OCI-M1 (cell line): ENCODE measurements at places on chromosomes 1 and 21.

- DNase-seq: peak; percentile 61
Measured at GRCh38 chr1:206608108-206608698, 4.1 kb downstream of the EIF2D start.

DNA sequence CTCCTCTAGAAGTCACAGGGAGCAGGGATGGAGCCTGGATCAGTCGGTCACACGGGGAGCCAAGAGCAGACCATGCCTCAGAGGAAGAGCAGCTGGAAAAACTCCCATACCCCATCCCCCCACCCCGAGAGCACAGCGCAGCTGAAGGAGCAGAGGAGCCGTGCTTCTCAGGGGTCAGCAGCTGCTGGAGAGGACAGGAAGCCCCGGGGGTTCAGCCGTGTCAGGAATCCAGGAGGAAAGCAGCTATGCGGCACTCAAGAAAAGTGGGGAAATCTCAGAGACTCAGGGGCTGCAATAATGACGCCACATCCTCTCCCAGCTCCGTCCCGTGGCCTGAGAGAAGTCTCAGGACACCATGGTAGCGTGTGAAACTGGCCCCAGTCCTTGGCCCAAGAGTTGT, 102.3 kb downstream of the NPHP4 start:
- no peak for DNase-seq

DNA sequence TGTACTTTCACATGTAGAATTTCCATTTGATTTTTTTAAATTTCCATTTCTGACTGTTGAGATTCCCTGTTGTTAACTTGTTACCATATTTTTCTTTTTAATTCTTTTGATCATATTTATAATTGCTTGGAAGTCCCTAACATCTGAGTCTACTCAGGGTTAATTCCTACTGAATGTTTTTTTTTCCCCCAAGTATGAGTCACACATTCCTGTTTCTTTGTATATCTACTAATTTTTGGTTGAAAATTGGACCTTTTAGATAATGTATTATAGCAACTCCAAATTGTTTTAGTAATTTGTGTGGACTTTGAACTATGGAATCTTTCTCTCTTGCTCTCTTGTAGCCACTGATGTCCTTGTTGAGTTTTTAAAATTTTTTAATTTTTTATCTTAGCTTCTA, 54.6 kb downstream of the STXBP3 start:
- no peak for DNase-seq

DNA sequence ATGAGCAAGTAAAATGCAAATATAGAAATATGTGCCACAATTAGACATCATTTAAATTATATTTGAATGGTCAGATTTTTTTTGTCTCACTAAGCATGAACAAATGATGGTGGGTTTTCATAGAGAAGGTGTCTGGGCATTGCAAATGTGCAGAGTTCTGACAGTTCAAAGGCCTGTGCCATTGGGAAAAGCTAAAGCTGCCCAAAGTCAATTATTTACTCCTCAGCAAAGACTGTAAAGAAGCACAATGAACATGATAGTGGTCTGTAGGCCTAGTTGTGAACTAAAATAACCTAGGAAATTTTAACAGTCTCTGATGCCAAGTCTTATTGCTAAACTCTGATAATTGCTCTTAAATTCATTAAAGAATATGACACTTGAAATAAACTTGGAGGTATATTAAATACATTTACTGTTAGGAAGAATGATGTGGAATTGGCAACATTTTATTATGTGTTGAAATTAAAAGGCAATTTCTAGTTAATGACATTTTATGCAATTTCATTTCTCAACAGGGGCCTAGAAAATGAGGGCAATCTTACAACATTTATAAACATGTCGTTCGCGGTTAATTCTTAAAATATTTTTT, 874.3 kb upstream of the ADAMTS5 start:
- no peak for DNase-seq

DNA sequence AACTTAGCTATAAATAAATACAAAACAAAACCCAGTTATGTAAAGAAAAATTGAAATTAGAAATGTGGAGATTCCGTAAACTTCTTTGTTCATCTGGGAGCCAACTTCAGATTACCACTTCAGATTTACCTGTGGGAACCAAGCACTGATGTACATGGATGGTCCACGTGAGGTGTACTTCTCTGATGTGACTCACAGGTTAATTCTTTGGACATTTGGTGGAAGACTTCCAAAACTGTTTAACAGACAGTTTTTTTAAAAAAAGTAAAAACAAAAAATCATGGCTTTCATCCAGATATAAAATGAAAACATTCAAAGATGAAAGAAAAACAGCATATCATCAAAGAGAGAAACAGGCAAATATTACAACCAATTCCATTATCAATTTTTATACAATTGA, 92.0 kb downstream of the MAST2 start:
- DNase-seq: no peak

DNA sequence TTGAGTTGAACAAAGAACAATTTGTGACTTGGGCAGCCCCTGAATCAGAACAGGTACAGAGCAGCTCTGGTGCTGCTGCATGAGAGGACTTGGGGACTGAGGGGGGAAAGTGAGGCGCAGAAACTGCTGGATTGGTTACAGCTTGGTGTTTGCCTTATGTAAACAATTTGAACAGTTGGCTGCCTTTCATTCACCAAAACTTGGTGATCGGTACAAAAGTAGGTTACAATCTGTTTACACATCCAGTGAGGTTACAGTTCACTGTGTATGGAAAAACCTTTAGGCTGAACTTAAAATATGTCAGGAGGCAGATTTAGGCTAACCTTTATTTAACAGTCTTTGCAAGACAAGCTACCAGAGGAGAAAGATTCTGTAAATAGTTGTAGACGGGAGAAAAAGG, 28.6 kb upstream of the MTR start:
- no peak for DNase-seq

DNA sequence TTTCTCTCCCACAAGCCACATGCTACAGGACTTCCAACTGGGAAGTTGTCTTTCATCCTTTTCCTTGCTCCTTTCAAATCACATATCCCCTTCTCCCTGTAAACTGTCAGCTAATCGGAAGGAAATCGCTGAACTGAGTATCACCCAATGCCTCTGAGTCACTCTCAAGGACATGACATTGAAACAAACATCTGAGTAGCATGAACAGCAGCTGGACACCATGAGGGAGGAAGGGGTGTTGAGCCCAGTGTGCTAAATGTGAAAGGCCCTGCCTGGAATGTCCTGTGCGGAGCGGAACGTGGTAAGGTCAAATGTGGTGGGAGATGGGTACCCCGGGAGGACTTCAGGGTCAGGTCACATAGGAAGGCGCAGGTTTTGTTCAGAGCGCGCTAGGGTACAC, at the start of gene OR2AJ1:
TSS of gene OR2AJ1 (plus strand) at position 22 of the 400 bp plus-strand sequence. CDS start 8,880 bp downstream, outside the sequence.
- DNase-seq: no peak

- no peak for DNase-seq
Measured at GRCh38 chr1:43986712-43987111, 4.7 kb upstream of the CCDC24 start.

DNA sequence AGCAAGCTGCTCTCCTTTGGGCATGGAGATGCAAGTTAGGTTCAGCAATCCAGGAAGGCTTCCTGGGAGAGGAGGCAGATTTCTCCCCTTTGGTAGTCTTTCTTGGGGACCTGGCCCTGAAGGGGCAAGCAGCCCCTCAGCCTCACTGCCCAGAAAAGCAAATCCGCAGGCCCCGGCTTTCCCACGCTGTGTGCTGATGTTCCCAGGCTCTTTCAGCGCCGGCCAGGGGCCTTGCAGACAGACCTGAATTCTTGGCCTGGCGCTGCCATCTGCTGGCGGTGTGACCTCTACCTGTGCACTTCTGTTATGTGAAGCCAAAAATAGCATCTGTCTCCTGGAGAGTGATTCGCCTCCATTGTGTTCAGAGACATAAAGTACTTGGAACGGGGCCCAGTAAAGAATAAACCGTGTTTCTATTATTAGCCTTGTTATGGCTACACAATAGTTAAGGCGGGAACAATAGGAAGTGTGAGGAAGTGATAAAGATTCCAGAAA, 64.8 kb downstream of the ALPL start:
- peak; percentile 60 for DNase-seq

- no peak for DNase-seq
Measured at GRCh38 chr1:240800291-240800690, 188.3 kb upstream of the GREM2 start.

DNA sequence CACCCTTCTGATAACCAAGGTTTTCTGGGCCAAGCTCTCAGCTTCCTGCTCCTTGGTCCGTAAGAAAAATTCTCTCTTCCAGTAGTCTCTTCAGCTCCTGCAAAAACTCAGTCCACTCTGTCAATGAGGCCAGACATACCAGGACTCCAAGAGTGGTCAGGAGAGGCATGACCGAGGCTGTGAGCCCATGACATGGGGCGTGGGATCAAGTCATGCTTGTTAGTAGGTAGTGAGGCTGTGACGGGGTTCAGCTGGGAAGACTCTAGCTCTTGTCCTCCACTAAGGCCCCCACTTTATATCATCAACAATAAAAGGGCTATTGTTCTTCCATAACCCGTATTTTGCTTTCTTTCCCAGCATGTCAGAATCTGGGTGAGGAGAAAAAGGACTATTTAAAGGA, 10.1 kb upstream of the HCRTR1 start:
- no peak for DNase-seq

DNA sequence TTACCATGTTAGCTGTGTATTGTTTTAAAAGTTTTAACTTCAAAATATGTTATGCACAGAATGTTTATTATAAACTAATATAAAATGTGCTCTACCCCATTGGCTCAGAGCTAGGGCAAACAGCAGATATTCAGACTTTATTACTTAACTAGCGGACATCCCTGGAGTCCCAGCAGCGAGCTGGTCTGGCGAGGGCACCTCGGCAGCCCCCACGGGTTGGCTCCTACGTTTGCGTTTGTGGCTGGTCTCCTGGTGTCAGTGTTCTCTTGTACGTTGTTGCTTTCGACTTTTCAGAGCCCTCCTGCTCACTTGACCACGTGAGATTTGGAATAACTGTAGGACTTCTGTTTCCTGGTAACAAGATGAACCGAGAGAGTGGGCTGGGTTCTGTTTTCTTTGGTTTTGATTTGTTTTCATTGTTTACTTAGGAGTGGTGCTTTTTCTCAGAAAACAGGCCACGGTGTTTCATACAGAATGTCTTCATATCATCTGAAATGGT, 44.5 kb downstream of the CBS start:
- DNase-seq: no peak

GRCh38 chr1:61143821-61144424, 61.6 kb downstream of the NFIA start:
- DNase-seq: no peak
